ENCODE measurements at places on chromosomes 1 and 21.

GRCh38 chr1:83769072-83769471 lies 229.9 kb downstream of the TTLL7 start:
- no peak for DNase-seq

DNA sequence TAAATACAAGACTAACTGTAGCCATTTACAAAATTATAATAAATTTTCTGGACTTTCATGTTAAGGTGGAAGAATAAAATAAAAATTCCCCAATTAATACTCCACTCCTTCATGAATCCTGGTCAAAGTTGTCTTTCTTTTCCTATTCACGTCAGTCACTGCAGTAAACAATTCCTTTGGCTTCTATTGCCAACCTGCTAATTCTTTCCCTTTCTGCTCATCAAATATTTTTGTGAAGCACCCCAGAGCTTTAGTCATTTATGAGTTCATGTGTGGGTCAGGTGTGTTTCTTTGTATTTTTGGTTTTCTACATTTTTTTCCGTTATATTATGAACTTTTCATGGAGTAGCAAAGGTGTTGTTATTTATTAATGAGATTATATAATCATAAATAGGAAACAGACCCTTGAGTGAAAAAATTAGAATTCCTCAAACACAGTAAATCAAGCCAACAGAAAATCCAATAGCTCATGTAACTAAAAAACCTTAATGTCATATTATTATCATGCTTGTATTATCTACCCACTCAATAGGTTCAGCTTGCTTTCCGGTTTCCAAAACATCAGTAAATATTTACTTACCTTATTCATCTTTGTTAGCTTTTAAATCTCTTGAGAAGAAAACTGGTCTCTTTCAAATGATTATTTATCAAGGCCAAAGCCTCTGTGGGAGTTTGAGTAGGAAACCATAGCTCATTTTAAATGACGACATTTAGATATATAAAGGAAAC lies 29.6 kb upstream of the PLA2G4A start:
- no peak for DNase-seq

- DNase-seq, result no peak
Observed at GRCh38 chr1:115946116-115946515, 30.2 kb upstream of the SLC22A15 start.

GRCh38 chr1:217526636-217527035 lies 104.3 kb downstream of the GPATCH2 start:
- no peak for DNase-seq

- peak; percentile 21 for DNase-seq
Observed at GRCh38 chr1:31567956-31568570, 8.3 kb upstream of the TINAGL1 start.

DNA sequence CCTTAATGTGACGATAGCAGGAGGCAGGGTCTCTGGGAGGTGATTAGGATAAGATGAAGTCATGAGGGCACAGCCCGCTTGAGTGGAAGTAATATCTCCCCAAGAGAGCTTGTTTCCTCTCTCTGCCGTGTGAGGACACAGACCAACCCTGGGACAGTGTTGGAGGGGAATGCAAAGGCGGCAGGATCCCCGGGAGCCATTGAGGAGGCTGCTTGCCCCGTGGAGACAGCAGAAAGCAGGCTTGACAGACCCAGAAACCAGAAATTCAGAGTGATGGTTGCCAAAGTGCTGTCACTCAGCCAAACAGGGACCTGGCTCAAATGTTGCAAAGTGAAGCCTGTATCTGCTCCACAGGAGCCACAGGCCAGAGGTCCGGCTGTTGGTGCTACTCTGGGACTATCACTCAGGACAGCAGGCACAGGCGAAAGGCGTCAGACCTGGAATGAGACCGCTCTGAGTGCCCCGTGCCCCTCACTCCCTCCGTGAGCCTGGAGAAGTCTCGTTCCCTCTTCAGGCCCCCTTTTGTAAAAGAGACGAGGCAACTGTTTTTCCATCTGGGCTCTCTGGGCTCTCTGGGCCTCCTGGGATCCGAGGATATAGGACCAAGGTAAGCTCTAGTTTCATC lies 96.6 kb upstream of the VANGL1 start:
- DNase-seq, result no peak

DNA sequence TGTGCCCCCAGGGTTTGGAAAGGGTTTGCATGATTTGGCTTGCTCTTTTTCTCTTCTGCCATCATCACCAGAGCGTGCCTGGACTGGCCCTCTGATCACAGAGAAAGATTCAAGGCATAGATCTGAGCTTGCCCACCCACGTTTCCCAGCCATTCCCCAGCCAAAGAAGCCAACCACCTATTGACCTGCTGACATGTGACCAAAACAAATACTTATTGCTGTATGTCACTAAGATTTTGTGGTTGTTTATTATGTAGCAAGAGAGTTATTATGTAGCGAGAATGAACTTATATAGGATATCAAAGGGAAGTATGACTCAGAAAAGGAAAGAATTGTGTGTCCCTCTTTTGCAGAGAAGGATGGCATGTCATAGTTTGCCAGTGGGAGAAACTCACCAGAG lies 59.9 kb downstream of the UBE2U start:
- no peak for DNase-seq

DNA sequence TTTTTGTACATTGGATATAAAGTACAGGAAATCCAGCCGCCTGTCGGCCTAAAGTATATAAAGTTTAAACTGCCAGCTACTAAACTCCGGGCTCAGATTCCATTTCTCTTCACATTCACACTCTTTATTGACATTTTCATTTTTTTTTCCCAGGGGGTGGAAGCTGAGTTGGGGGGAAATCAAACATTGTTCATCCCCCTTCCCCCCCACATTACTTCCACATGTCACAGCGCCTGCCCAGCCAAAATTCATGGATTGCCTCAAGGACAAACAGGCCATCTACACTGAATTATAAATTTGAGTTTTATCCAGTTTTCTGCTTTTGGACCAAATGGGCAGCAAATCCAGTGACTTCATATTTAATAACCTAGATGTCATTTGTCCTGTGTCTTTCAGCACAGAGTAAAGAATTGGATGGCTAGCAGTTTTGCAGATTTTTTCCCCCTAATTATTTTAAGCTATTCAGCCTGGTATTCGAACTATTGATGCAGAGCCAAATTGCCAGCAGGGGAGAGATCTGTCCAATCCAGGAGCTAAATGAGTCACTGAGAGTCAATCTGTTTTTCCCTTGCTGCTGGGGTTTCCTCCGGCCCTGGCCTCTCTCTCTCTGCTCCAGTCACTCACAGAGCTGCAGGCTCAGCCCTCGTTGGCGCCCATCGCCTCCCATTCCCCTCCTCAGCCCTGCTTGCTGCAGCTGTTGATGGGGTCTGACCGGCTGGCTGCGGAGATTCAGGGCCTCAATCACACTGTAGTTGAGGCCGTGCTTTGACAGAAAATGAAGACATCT lies 98.0 kb downstream of the LMO4 start:
- DNase-seq, result no peak

DNA sequence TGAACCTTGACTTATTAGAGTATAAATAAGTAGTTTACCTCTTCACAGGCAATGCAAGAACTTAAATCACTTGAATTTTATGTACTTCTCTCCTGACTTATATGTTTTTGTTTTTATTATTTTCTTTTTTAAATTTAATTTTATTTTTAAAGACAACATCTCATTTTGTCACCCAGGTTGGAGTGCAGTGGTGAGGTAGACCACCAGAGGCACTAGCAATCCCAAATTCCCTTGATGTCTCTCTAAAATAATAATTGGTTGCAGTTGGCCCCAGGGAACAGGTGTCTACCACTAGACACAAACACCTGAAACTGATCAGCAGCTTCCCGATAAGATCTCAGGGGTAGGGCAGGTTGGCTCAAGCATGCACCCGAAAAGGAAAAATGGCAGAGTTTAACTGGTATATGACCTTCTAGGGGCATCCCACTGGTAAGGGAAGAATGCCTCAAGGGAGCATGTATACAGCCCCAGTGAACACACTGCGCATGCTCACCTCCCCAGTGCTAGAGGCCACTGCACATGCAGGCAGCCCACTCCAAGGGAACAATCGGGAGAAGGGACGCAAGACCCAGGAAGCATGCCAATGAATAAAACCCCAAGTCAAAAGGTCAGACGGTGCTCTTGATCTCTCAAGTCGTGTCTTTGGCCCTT lies 14.6 kb downstream of the EXOC8 start:
- DNase-seq, result no peak

DNA sequence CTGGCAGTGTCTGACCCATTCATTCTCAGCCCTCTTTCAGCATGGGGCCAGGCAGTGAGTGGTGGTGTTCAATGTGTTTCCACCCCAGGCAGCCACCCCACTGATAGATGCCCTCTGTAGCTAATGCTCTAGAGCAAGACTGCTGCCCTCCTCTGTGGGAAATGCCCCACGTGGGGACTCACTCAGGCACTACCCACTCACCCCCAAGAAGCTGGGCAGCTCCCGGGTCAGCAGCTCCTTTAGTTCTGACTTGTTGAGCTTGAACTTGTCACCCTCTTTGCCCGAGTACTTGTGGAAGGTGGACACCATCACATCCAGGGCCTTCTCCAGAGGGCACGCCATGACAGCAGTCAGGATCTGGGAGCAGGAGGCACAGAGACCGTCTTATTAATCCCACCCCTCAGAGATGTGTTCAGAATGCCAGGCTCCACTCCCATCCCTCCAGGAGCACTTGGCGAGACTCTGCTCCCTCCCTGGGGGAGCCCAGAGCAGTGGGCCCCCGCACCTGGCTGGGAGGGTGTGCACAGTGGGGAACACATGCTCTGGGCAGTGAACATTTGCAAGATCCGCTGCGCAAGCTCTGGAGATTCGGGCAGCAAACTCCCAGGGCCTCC lies 1.0 kb downstream of the S100A4 start:
- DNase-seq, result no peak

GRCh38 chr1:2928366-2929325 lies 92.6 kb upstream of the ACTRT2 start:
- DNase-seq, result no peak

DNA sequence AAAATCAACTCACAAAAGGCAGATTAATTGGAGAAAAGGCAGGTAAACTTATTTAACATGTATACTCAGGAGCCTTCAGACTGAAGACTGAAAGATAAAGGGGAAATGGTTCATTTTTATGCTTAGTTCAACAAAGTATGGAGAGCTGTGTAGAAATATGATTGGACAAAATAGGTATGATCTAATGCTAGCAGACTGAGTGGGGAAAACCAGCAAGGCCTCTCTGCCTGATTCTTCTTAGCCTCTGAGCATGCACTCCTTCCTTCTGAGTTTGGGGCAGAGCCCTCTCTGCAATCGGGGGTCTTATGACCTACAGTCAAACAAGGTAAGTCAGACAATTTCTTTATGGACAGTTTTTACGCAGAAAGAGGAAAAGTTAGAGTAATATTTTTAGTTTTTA lies 38.8 kb upstream of the SUCO start:
- no peak for DNase-seq

DNA sequence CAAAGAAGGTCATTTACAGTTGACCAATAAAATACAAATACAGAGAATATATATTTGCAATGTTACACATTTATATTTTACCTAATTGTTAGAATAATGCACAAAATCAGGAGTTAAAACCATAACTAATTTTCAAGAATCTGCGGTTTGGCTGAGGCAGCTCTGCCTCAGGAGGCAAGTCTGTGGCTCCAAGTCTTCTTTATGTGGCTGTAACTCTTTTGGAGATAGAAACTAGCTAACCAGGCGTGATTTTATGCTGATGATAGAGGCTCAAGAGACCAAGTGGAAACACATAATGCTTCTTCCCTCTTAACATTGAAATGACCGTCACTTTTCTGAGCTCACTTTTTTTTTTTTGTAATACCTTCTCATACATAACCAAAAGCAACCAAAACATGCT lies 744.7 kb upstream of the CXADR start:
- no peak for DNase-seq

DNA sequence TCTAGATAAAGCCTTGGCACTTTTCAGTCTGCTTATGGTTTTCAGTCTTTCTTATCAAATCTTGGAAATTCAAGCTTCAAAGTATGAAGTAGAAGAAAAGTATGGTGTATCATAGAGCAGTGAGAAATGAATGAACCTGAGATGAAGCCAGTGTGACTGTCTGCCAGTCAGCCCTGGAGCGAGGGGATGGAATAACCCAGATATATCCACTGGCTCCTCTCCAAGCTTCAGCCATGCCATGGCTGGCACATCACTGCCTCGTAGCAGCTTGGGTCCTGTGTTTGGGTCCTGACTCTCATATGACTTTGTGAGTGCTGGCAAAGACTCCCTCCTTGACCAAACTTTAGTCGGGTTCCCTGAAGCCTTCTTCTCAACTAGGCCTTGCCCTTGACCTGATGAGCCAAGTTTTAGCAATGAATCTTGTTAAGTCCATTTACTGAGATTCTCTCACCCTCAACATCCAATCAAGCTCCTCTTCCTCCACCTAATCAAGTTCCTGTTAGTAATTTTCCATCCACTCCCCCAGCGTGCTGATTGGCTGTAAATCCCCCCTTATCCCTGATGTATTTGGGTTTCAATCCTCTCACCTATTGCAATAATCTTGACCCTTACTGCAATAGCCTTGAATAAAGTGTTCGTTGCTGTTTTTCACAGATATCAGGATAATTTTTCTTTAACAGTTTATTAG lies 62.5 kb upstream of the PRDX6 start:
- no peak for DNase-seq

GRCh38 chr1:229514578-229515275 lies 6.6 kb upstream of the NUP133 start:
- DNase-seq, result peak; percentile 58

GRCh38 chr1:229229137-229229720 lies 41.7 kb upstream of the RAB4A start:
- no peak for DNase-seq

- peak; percentile 86 for DNase-seq
Observed at GRCh38 chr1:167936930-167937708, at the start of gene MPC2. TSS of gene MPC2 (minus strand) at chr1:167937072. CDS start at chr1:167935841, 1,231 bp downstream.

DNA sequence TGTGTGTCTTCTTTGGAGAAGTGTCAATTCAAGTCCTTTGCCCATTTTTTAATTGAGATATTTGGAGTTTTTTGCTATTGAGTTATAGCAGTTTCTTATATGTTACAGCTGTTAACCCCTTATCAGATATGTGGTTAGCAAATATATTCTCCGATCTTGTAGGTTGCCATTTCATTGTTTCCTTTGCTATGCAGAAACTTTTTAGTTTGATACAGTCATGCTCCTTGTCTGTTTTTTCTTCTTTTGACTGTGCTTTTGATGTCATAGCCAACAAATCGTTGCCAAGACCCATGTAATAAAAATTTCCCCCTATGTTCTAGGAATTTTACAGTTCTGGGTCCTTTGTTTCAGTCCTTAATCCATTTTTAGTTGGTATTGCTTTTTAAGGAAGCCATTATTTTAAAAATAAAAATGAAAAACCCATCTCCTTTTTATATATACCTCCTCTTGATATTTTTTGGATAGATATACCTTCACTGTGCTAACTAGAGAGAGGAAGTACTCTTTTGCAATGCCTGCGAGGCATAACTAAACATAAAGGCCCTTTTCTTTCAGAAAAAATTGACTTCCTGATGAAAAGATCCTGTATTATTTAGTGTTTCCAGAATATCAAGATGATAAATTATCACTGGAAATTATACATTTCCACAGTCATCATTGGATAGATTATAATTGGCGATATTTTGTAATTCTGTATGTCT lies 127.8 kb downstream of the HS2ST1 start:
- no peak for DNase-seq

- DNase-seq, result no peak
Observed at GRCh38 chr1:44355582-44356305, 687 bp upstream of the ERI3 start.

Measured in left lobe of liver (tissue), 2 donors.